ENCODE measurements at places on chromosomes 7 and 10. TPM values are rescaled to one million over a fixed set of nuclear protein-coding genes. Genes with fewer than 3 reads are reported as not detected.

DNA sequence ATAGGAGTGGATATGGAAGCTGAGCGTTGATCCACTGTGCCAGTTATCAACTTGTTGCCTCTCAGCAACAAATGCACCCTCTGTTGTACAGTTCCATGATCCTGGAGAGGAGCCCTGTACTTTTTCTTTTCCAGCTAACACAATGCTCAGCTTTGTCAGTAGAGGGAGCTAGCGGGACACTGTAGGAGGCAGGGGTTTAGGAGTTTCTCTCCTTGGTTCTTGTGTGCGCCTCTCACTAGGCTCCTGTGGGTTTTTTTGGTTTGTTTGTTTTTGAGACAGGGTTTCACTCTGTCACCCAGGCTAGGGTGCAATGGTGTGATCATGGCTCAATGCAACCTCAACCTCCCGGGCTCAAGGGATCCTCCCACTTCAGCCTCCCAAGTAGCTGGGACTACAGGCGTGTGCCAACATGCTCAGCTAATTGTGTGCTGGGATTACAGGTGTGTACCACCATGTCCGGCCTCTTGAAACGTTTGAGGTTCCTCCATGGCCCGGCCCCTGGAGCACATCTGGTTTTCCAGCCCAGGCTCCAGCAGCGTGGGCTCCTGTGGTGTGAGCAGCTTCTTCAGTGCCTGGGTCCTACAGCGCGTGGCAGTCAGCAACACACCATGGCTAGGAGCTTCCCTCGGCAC lies 12.0 kb upstream of the MARVELD1 start:
- no peak overlapping the region for H3K4me3 ChIP-seq
- no peaks in the 10 kb centered on the region for H3K4me1 ChIP-seq
- H3K27ac ChIP-seq: no peak overlapping the region
- H3K27me3 ChIP-seq: no peaks in the 10 kb centered on the region
- peak; percentile 61 for DNase-seq

The SLIT1 gene
- 1.2 TPM for total RNA-seq

DNA sequence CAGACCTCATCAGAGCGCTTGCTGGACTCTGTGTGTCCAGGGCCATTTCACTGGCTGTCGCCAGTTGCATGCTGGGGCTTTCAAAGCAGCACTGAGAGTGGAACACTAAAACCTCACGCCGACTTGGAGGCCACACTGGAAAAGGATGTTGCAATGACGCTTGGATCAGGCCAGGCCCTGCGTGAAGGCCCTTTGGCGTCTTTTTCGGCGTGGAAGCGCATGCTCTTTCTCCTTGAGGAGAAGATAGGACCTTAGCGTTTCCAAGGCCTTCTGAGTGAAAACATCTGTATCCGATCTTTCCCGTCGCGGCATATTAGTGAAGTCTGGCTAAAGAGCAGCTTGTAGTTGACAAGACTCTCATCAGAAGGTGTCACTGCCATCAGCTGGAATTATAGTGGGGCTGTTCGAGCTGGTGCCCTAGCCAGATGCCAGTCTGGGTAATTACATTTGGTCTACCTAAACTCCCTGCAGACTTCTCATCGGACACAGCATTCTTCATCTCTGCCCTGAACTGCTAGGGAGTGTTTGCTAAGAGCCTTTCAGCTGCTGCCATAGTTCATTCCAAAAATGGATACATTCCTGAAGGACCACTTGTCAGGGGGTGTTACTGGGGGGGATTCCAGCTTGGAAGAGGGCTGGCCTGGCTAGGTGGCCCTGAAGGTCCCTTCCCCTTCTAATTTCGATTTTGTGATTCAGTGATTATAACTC lies 167.7 kb upstream of the TCF7L2 start:
- no peak overlapping the region for H3K27ac ChIP-seq
- H3K27me3 ChIP-seq: no peaks in the 10 kb centered on the region
- no peaks in the 10 kb centered on the region for H3K4me1 ChIP-seq
- peaks cover 11% of the 10 kb centered on the region for H3K36me3 ChIP-seq

The RAB19 gene
- 6.4 TPM for total RNA-seq

DNA sequence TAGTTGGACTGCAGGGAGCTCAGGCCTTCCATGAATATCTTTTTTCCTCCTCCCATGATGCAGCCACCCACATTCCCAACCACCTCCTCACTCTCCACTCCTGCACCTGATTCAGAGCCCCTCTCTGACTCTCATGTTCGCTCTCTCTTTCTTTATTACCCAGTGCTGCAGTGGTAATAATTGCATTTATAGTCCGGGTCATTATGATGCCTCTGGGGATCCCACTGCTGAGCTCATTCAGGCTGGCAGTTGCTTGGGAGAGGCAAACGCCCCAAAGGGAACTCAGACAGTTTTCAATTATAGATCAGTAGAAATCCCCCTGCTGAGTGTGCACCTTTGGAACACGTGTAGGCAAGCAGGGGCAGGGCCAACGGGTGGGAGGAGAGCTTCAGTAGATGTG lies 953.0 kb downstream of the GRID1 start:
- H3K27ac ChIP-seq: no peak overlapping the region
- no peak overlapping the region for H3K4me3 ChIP-seq
- no peak for DNase-seq
- H3K36me3 ChIP-seq: no peaks in the 10 kb centered on the region
- no peaks in the 10 kb centered on the region for H3K27me3 ChIP-seq

DNA sequence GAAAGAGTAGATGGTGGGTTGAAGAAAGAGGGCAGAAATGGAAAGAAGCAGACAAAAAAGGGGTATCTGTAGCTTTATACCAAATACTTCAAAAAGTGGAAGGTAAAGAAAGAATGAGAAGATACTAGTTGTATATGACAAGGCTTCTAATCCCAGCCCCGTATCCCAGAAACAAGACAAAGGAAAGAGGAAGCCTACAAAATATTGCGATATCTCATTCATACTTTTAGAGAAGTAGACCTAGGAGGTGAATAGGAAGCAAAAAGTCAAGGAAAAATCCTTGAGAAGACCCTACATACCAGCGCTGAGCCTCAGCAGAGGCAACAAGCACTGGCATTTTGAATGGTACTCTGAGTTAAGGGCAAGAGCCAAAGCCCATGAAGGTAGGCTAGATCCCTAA lies 26.6 kb downstream of the PHTF2 start:
- H3K27me3 ChIP-seq: no peaks in the 10 kb centered on the region
- H3K4me3 ChIP-seq: no peak overlapping the region
- H3K27ac ChIP-seq: no peak overlapping the region
- peaks cover 48% of the 10 kb centered on the region for H3K36me3 ChIP-seq
- H3K4me1 ChIP-seq: peaks cover 35% of the 10 kb centered on the region

DNA sequence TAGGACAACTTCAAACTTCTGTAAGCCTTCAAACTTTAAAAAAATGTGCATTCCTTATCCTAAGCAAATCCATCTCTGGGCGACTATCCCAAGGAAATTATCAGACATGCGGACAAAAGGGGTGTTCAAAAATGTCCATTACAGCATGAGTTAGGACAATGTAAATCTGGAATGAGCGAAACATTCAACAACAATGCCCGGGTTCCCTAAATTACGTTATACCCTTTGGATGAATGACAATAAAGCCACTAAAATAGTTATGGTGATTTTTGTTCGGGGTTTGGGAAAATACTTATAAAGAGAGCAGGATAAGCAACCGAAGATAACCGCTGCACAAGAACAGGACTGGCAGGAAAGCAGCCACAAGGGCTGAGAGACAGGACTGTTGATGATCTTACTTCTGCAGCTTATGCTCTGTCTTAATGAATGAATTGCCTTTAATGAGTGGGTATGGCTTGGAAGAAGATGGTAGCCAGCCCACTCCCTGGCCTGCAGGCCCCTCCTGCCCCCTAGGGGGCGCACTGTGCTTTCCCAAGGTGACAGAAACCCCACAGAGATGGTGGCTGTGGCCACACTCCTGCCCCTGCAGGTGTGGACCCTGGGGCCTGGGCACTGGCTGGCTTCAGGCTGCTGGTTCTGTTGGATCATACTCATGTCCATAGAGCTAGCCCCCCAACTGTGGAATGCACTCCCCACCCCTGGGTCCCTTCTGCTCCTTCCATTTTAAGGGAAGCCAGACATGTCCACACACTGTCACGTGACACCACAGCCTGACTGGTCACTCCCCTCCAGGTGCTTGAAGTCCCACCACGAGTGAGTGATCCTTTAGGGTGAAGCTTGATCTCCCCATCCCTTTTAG lies 45.0 kb downstream of the ZCCHC24 start:
- no peaks in the 10 kb centered on the region for H3K4me1 ChIP-seq
- no peaks in the 10 kb centered on the region for H3K27me3 ChIP-seq
- H3K36me3 ChIP-seq: no peaks in the 10 kb centered on the region
- H3K4me3 ChIP-seq: no peak overlapping the region

The CALML3 gene
- not detected for total RNA-seq

DNA sequence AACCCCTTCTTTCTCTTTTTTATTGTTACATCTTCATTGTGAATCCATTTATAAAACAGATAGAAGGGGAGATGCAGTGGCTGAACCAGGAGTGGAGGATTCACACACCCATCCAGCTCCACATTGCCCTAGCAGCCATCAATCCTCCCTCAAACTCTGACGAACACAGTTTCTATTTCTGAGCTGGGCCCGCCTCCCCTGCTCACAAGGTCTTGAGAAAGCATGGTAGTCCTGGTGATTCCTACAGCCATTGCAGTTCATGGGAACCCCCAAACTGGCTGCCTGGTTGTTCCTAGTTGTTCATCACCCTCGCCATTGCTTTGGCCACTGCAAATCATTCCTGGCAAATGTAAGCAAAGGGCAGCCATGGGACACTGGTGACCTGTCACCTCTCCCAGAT lies 258.5 kb upstream of the AOAH start:
- no peaks in the 10 kb centered on the region for H3K27me3 ChIP-seq
- H3K4me1 ChIP-seq: peaks cover 28% of the 10 kb centered on the region
- H3K36me3 ChIP-seq: peaks cover 8% of the 10 kb centered on the region
- DNase-seq: no peak
- H3K27ac ChIP-seq: no peak overlapping the region

GRCh38 chr10:121183236-121183635 lies 332.1 kb downstream of the WDR11 start:
- H3K4me3 ChIP-seq: no peak overlapping the region
- no peaks in the 10 kb centered on the region for H3K27me3 ChIP-seq
- DNase-seq: no peak
- no peaks in the 10 kb centered on the region for H3K36me3 ChIP-seq
- no peak overlapping the region for H3K27ac ChIP-seq

The GRM3 gene
- not detected for total RNA-seq

DNA sequence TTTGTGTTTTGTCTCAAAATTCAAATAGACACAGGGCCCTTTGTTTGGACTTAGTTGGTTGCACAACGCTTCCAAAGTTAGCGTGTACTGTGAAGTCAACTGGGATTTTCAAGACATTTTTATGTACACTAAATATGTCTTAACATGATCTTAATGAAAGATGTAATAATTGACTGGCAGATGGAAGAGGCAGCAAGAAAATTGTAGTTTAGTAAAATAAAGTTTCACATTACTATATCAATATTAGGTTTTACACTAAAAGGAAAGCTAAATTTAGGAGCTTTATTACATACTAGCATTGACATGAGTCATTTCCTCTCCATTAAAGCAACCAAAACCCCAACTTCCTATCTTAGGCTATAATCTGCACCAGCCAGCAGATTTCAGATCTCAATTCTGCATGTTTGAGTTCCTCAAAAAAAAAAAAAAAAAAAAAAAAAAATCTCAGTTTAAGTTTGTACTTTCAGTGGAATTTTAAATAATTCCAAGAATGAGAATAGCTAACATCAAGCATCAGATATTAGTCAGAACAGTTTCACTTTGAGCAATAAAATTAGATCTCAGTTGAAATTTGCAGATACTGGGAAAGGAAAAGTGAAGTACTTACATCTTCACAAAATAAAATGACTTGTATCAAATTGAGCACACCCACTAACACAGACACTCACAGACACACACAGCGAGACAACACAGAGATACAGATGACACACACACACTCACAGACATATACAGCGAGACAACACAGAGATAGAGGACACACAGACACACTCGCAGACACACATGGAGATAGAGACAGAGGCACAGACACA lies 346.6 kb upstream of the KLF6 start:
- peaks cover under 1% of the 10 kb centered on the region for H3K36me3 ChIP-seq
- H3K4me1 ChIP-seq: peaks cover 45% of the 10 kb centered on the region
- no peak overlapping the region for H3K27ac ChIP-seq
- no peaks in the 10 kb centered on the region for H3K27me3 ChIP-seq

- no peak for DNase-seq
- H3K36me3 ChIP-seq: no peaks in the 10 kb centered on the region
These were observed 263.2 kb downstream of the FZD1 start for GRCh38 chr7:91527460-91527859.

- no peak for DNase-seq
- H3K36me3 ChIP-seq: no peaks in the 10 kb centered on the region
- no peak overlapping the region for H3K27ac ChIP-seq
- H3K4me1 ChIP-seq: no peaks in the 10 kb centered on the region
- no peak overlapping the region for H3K4me3 ChIP-seq
These were observed 77.2 kb downstream of the PDGFA start for GRCh38 chr7:442457-442856.

- no peak overlapping the region for H3K4me3 ChIP-seq
- no peaks in the 10 kb centered on the region for H3K36me3 ChIP-seq
- H3K4me1 ChIP-seq: peaks cover 5% of the 10 kb centered on the region
- DNase-seq: no peak
These were observed 113.9 kb downstream of the ARHGAP22 start for GRCh38 chr10:48490946-48491345.

DNA sequence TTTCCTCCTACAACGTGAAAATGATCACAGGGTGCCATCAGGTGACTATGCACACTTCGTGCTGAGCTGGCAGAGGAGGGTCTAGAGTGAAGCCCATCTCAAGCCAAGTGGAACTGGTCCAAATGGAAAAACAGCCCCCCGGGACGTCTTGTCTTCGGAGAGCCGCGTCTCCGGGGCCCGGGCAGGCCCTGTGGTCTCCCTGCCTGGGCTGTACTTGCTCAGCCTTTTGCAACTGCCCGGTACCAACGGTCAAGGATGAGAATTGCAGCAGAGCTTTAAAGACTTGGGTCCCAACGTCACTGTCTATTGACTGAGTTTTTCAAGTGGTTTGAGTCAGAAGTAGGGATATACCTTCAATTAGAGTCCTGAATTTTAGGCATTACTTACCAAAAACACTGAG lies 315.5 kb downstream of the PTPRN2 start:
- H3K27ac ChIP-seq: no peak overlapping the region
- H3K27me3 ChIP-seq: no peaks in the 10 kb centered on the region
- H3K36me3 ChIP-seq: no peaks in the 10 kb centered on the region
- no peak for DNase-seq
- no peaks in the 10 kb centered on the region for H3K4me1 ChIP-seq

The C10orf53 gene
- not detected for total RNA-seq

The CYTH3 gene
- total RNA-seq: 0.92 TPM
